NCI-H460 (cell line): ENCODE measurements at places on chromosomes 3 and 15.
A peak's percentile ranks its signal among the peaks of the same experiment; 100 is the strongest.

DNA sequence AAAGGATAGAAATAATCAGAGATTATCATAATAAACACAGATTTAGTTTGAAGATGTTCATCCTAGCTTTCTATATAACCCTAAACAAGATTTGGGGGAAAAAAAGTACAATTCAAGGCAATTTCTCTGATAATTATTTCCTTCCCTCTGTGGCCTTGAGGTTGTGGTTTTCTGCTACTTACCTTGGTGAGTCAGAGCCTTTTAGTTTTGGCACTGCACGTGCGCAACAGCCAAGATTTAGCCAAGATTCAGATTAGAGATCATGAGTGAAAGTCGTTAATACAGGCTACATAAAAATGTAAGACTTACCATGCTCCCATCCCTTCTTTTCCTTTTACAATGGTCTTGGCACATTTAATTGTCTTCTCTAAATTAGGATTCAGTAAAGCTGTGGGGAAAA is 6.7 kb downstream of the LYZL4 start:
- no peak for DNase-seq

GRCh38 chr3:27708250-27708649 is 13.9 kb downstream of the EOMES start:
- no peak for DNase-seq

DNA sequence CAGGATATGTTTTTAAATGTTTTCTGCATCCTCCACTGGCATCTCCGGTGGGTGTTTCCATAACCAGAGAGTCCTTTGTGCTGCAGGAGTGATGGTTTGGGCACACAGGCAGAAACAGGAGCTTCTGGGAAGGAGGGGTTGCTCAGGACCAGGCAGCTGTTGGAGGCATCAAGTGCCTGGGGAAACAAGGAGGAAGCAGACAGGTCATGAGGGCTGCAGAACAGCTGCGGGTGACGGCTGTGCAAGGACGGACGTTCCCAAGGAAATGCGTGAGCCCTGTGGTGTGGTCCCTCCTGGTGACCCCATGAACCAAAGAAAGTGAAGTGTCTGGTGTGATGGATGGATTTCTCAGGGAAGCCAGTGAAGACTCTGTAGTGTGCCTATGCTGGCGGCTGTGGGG is 61.2 kb upstream of the TNFAIP8L3 start:
- no peak for DNase-seq

GRCh38 chr3:128804017-128804810 is 75.2 kb upstream of the ACAD9 start:
- DNase-seq = no peak

DNA sequence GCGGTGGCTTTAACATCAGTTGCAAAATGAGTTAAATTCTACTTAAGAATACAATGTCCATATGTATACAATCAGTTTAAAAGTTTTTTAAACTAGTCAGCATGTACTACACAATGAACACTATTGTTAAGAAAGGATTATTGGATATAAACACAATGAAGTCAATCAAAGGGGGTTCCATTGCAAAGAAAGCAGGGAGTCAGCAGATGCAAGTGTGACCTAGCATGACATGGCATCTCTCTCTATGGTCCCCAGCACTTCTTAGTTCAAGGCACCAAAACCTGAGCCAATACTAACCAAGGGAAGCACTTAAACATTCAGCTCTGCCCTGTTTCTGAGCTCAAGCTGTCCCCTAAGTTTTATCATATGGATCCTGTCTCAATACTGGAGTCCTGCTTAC is 17.0 kb downstream of the KLHL6 start:
- DNase-seq = no peak

GRCh38 chr15:29670266-29670665 is 152.0 kb downstream of the TJP1 start:
- no peak for DNase-seq

- no peak for DNase-seq
Measured at GRCh38 chr15:70465812-70466211, 297.5 kb downstream of the UACA start.

DNA sequence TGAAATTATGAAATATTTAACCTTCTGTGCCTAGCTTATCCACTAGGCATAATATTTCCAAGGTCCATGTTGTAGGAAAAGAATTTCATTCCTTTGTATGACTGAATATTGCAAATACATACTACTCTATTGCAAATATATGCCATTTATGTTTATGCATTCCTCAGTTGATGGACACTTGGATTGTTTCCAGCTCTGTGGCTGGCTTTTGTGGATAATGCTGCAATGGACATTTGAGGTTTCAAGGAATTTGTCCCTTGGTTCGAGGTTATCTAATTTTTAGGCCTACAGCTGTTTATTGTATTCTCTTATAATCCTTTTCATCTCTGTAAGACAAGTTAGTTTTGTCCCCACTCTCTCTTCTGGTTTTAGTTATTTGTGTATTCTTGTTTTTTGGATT is 7.7 kb upstream of the AADACL2 start:
- DNase-seq = peak; percentile 16

DNA sequence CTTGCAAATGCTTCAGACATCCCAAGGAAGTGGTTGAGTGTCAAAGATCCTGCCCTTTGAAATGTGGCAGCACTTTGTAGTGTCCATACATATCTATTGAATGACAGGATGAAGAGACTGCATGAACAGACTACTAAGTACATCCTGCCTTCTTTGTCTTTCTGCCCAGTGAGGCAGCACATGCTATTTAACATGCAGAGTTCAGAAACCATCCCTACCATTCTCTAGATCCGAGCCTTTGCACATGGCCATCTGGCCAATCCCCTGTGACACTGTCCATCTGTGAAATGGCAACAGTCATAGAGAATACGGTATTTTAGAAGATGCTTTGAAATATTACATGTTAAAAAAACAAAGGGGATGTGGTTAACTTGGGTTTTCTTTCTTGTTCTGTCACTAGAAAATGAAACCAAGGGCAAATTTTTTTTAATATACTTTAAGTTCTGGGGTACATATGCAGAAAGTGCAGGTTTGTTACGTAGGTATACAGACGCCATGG is 519.6 kb downstream of the NTRK3 start:
- DNase-seq = no peak

DNA sequence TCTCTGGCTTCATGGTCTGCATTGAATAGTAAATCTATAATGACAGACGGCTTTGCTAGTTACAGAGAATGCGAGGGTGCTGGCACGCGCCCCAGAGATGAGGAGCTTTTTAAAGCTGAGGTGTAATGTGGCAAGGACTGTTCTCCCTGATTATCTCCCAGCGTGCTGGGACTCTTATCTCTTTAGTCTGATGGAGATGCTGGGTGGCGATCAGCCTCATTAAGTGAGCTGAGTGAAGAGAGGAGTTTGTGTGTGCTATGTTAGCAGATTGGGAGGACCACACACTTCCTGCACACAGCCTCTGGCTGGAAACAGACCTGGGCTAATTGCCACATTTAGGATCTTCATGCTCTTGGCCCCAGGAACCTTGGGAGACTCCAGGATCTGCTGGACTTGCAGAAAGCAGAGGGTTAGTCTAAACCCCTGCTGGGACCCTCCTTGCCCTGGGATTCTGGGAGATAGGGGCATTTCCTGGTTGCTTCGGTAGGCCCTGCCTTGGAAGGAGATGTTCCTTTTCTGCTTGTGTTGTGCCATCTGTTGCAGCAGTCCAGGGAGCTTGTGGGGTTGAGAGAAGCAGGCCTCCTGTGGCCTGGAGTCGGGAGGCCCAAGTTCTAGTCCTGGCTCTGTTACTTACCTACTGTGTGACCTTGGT is 15.0 kb downstream of the PDIA5 start:
- no peak for DNase-seq

GRCh38 chr3:21328711-21329390 is 422.2 kb downstream of the ZNF385D start:
- DNase-seq = no peak

DNA sequence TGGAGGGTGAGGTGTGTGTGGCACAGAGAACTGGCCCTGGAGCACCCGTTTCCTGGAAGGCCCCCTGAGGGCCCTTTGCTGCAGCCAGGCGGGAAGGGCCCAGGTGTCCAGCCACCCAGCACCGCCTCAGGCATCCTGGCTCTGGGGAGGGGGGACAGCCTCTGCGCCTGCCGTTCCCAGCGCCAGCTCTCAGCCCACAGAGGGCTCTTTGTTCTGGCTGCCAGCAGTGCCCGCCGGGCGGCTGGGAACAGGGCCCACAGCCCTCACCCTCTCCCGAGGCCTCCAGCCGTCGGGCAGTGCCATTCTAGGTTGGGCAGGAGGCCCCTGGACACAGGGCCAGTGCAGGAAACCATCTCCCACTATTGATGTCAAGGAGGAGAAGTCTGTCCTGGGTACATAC is 8.3 kb downstream of the SLC38A3 start:
- no peak for DNase-seq

DNA sequence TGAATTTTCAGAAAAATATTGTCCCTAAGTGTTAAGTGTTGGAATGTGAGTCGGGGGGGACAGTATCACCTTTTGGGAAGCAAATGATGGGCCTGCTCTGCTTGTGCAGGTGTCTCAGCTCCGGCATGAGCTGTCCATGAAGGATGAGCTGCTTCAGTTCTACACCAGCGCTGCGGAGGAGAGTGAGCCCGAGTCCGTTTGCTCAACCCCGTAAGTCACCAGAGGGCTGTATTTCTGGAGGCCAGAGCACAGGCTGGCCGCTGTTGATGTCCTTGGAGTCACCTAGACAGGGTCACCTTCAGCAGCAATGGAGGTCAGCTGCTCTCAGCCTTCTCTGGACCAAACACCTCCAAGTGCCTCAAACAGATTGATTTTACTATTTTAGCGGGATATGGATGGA is 78.0 kb downstream of the CCK start:
- no peak for DNase-seq

- peak; percentile 48 for DNase-seq
Measured at GRCh38 chr3:28726840-28727239, 378.2 kb upstream of the AZI2 start.

DNA sequence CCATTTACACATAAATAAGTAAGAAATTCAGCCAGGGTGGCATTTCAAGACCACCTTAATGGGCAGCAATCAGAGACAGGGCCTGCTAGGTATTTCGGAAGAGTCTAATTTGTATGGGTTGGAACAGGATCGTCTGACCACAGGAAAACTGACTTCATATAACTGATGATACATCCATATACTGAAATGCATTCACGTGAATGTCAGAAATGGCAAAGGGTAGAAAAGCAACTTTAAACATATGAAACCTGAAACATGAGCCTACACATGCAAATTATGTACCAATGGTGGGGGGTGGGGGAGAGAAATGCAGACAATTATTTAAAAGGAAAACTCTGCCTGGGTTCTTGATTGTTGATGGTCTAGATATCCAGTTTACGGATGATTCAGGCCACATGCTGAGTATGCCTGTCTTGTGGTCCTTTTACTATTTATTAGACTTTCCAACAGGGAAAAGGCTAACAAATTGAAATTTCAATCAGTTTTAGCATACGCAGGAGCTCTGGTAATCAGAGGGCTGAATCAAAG is 582.2 kb downstream of the FOXP1 start:
- no peak for DNase-seq

GRCh38 chr3:100047455-100048141 is 66.7 kb downstream of the FILIP1L start:
- DNase-seq = no peak

DNA sequence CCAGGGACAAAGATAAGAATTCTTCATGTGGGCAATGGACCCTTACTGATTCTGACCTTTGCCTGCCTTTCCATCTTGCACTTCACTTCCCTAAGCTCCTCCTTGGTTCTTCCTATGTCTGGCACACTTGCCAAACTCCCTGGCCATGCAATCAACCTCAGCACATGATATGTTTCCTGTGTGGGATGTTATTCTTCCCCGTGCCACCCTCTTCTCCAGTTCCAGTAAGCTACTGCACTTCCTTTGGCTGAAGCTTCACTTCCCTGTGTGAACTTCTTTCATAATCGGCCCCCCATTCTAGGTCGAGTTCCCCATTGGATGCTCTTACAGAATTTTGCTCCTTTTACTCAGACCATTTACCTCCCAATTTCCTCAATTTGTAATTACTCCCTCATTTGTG is 10.7 kb upstream of the TASOR start:
- no peak for DNase-seq

- no peak for DNase-seq
Measured at GRCh38 chr3:32899265-32899664, 52.2 kb upstream of the CCR4 start.

DNA sequence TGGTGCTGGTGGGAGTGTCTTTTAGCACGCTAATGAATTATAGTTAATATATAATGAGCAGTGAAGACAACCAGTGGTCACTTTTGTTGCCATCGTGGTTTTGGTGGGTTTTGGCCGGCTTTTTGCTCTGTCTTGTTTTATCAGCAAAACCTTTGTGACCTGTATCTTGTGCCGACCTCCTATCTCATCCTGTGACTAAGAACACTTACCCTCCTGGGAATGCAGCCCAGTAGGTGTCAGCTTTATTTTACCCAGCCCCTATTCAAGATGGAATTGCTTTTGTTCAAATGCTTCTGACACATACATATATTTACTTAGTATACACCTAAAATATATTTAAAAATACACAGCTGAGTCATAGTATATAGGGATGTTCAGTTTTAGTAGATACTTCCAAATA is 770.3 kb downstream of the PDCD6IP start:
- no peak for DNase-seq

GRCh38 chr3:118151164-118151563 is 883.5 kb downstream of the IGSF11 start:
- DNase-seq = no peak

DNA sequence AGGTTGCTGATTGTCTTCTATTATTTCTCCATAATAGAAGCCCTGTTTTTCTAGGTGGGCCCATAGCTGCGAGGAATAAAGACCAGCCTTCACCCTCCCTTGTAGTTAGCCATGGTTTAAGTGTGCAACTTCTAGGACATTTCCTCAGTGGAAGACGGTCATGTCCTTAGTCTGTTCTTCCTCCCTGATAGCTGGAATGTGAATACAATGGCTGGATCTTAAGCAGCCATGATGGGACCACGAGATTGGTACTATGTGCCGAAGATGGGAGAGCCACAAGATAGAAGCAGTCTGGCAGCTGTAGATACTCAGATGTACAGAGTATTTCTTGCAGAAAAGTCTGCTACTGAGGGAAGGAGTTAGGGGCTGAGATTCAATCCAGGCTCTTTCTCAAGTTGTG is 152.9 kb downstream of the PTPRG start:
- DNase-seq = no peak

- DNase-seq = no peak
Measured at GRCh38 chr3:12896063-12896985, 55.0 kb upstream of the RPL32 start.

- no peak for DNase-seq
Measured at GRCh38 chr15:48861813-48862431, 16.0 kb upstream of the EID1 start.
